ENCODE measurements at places on chromosomes 4 and X.

GRCh38 chrX:101429934-101430333 is 21.9 kb downstream of the HNRNPH2 start:
- no peak for DNase-seq

- no peak for DNase-seq
Observed at GRCh38 chrX:24696294-24696693, 2.6 kb downstream of the POLA1 start.

DNA sequence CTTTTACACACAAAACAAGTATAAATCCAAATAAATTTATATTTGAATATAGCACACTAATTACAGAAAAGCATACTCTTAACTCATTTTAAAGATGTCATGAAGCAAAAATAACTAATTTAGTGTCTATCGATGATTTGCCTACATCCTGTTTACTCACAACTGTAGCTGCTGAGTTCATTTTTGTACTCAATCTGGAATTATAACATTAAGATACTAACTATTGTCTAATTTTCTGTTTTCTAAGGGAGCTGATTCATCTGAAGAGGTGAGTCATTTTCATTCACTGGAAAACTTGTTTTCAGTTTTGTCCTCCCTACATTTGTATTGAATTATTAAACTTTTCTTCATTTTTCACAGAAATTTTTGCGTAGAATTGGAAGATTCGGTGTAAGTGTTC is 3.7 kb downstream of the STATH start:
- DNase-seq = no peak

DNA sequence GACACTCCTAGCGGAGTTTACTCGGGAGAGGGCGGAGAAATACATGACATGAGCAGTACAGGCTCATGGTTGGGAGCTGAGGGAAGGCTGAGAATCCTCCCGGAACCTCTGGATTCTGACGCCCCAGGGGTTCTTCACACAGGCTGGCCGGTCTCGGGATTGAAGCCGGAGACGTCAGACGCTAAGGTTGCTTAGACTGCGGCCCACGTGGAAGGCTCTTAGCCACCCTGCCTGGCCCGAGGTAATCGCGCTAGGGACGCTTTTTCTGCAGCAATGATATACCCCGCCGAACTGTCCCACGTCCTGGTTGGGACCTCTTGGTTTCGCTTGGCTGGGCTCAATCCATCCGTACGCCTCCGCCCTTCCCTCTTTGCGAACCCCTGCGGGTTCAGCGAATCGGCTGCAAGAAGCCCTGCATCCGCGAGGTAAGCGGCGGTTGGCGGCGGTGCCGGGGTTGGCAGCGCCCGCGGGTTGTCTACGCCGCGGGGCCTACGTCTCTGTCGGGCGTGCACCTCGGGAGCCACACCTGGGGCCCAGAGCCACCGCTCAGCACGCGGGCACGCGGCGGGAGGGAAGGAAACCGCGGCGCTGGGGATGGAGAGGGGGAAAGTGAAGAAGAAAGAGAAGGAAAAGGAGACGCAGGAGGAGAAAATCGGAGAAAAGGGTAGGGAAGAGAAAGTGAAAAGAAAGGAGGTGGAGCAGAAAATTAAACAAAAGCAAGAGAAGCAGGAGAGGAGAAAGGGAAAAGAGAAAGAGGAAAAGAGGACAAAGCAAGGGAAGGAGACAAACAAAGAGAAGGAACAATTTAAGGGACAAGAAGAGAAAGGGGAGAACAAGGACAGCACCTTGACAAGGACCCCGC is at the start of gene ARL9:
Gene ARL9 (plus strand): TSS at position 523 of the 862 bp plus-strand sequence. CDS start 72 bp downstream, at position 595.
- DNase-seq = no peak
